NCI-H1417 (cell line): ENCODE measurements at places on chromosomes 3 and 15.
A peak's percentile ranks its signal among the peaks of the same experiment; 100 is the strongest.

DNA sequence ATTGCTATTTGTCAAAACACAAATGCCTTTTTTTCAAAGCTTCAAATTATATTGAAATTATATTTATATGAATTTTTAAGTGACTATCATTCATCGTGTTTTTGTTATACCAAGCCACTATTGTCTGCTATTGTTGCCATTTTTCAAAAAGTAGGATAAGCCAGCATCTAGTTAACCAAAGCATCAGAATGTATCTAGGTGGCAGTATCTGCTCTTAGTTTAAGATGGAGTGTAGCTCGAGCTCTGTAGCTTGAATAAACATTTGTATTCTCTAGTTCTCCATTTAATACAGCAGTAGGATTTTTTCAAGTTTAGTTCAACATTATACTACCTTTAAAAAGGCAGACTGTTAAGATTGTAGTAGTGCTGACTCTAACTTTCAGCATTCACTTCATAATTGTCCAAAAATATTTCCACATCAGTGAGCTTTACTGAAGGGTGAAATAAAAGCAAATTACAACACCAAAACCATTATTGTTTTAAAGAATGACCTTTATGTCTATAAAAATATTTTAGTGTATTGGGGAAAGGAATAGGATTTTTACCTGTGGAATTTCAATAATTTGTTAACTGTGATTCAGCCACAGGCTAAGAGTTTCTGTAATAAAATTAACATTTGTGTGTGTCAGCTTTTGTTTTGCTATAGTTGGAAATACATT, 19.6 kb upstream of the C15orf61 start:
- DNase-seq: peak; percentile 59

GRCh38 chr15:52749258-52749657, 40.9 kb downstream of the ONECUT1 start:
- no peak for DNase-seq

DNA sequence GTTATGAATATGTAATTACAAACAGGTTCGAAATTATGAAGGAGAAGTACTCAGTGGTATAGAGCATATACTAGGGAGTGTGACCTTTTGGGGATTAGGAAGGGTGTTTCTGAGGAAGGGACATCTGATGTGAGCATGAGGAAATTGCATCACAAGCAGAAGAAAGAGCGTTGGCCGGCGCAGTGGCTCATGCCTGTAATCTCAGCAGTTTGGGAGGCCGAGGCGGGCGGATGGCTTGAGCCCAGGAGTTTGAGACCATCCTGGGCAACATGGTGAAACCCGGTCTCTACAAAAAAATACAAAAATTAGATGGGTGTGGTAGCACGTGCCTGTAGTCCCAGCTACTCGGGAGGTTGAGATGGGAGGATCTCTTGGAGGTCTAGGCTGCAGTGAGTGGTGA, 6.9 kb downstream of the CMTM7 start:
- no peak for DNase-seq

- DNase-seq: no peak
Observed at GRCh38 chr15:32733281-32733680, 15.5 kb downstream of the GREM1 start.
